HuH-7 (cell line): ENCODE measurements at places on chromosomes 3 and 15.

DNA sequence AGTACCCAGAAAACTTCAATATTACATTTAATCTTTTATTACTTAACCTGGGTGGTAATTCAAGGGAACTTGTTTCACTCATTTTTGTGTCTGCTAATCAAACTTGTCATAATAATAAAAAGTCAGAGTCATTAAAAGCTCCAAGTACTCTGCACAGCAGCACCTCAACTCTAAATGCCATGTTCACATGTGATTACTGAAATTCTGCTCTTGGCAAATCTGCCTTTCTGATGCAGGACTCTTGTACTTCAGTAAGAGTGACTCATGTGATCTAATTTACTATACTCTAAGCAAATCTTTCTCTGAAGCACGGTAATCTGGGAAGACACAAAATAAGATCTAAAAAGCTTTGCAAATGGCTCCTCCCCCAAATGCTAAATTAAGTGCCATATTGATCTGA is 6.4 kb downstream of the ROBO1 start:
- no peak for DNase-seq

DNA sequence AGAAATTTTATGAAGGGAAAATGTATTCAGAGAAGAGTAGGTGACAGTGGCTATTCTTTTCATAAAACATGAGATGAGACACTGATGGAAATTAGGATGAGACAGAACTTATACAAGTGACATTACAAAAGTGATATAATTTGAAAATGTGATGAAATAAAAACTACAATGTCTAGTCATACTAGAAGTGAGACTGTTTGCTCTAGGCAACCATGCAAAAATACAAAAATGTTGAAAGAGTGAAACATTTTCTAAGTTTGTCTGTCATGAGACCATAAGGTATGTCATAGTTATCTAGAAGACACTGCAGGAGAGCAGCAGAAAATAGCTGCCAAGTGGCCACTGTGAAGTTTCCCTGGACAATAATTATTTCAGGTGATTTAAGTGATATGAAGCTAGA is 459.5 kb downstream of the DIPK2A start:
- no peak for DNase-seq

DNA sequence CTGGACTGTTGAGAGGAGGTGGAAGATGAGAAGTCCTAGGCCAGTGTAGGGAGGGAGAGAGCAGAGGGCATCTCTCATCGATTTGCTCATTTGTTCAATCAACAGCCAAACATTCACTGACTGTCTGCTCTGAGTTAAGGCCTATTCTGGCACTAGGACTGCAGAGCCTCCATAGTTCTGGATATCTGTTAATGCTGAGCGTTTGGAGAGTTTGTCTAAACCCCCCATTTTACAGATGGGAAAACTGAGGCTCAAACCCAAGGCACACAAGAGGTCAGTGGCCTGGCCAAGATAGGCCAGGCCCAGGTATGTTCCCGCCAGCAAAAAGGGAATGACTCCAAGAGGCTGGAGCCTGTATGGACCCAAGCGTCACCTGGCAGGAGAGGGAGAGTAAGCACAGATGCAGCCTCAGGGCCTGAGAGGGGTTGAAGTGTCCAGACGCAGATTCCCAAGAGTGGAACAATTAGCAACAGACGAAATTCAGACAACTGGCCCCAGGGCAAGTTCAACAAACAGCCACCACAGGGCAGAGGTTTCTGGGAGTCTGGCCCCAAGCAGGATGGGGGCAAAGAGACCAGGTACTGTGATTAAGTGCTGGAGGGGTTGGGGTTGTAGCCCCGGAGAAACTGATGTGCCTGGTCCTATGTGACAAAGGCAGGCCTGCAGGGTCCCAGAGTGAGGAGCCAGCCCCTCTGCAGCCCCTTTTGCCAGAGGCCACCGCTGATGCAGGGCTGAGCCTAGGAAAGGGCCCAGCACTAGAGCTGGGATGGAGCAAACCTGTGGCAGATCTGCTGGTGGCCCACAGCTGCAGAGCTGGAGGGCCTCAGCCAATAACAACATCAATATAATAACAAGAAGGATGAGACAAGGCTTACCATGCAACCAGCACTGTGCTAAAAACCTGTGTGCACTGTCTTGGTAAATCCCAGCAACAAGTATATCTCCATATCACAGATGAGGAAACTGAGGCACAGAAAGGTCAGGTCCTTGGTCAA is 245.1 kb upstream of the TLE3 start:
- no peak for DNase-seq

GRCh38 chr15:78076231-78077052 is 1.1 kb downstream of the TBC1D2B start:
- DNase-seq: no peak

- no peak for DNase-seq
Measured at GRCh38 chr3:100811779-100812507, 102.6 kb downstream of the TFG start.

DNA sequence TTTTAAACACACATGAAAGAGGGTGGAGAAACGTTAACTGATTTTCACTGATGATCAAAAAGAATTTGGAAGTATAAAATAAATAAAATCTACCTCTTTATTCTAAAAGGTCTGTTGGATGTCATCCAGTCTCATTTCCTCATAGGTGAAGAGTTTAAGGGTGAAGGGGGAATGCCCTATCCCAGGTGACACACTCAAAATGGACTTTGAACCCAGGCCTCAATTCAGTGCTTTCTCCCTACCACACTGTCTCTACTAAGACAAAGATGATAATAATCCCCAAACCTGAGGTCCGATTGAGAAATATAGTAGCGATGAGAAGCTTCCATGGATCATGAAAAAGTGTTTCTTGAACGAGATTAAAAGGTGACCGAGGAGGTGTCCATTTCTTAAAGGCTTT is 5.1 kb upstream of the EFCAB12 start:
- no peak for DNase-seq

- no peak for DNase-seq
Measured at GRCh38 chr3:140151321-140151720, 216.3 kb downstream of the CLSTN2 start.

DNA sequence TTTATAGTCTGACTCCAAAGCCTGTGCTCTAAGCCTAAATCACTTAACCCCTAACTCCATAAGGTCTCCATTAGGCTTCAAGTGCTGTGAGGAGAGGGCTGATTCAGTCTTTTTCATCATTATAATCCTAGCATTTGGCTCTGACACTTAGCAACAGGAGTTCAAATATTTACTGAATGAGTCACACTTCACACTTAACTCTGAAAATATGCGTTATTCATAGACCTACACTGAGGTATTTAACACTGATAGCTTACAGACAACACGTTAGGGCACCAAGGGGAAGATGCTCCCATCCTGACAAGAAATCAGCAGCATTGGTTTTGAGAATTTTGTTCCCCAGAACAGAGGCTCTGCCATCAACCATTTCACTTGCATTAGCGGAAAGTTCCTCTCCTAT is 53.5 kb downstream of the MSL2 start:
- no peak for DNase-seq

- no peak for DNase-seq
Measured at GRCh38 chr15:65821070-65821469, 29.0 kb upstream of the DENND4A start.

GRCh38 chr3:185744997-185745843 is 79.6 kb downstream of the IGF2BP2 start:
- no peak for DNase-seq

DNA sequence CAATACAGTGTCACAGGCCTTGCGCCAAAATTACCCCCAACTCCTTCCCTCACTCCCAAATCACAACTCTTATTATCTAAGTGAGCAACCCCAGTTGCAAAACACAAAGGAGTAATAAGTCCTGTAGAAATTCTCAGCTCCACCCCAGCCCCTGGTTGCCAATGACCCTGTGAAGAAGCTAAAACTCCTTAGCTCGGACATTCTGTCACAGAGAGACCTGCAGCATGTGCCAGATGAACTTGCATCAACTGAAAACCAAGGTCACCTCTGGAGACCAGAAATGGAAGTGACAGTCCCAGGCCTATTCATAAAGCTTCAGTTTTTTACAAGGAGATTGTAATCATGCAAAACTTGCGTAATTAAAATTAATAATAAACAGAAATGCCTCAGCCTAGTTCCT is 55.2 kb downstream of the RBPMS2 start:
- DNase-seq: no peak

GRCh38 chr3:16739541-16740105 is 134.4 kb upstream of the DAZL start:
- no peak for DNase-seq

GRCh38 chr3:55160241-55160983 is 232.6 kb upstream of the LRTM1 start:
- no peak for DNase-seq

DNA sequence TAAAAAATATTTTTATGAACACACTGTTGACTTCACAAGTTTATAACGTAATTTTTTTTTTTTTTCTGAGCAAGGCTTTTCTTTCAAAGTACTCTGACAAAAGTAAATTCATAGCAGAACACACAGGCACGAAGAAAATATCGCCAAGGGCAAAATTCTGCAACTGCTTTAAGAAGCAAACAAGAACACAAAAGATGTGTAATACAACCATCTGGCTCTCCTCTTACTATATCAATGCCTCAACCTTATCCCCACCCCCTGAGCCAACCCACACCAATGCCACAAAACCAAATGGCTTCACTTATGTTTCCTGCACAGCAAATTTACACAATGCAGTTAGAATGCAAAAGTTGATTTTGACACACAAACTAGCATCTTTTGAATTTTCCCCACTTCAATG is 274.2 kb downstream of the FOXP1 start:
- DNase-seq: no peak

- DNase-seq: peak; percentile 78
Measured at GRCh38 chr15:40930430-40931299, 1.5 kb downstream of the DLL4 start.

DNA sequence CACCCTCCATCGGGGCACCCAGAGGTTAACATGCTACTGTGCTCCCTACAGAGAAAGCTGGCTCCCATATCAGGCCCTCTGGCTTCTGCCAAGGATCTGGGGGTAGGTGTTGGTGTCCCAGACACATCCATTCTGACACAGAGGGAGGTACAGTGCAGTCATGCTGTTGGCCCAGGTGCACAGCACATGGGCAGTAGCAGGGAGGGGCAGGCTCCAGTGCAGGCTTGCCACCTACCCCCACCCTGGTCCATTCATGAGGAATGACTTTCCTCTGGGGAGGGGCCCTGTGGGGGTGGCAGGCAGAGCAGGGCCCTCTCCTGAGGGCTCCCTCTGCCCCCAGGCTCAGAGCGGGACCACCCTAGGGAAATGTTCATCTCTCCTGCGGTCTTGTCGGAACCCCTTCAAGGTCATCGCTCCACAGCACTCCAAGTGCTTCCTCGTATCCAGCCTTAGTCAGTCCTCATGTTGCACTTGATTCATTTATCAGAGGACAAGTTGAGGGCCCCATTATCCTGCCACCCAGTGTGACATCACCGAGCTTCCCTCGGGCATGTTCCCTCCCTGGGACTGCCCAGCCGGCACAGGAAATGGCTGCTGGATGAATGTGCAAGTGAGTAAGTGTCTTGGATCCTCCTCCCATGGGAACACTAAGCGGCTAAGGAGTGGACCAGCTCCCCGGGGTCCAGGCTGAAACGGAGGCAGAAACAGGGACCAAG is 10.0 kb downstream of the DUSP7 start:
- no peak for DNase-seq

DNA sequence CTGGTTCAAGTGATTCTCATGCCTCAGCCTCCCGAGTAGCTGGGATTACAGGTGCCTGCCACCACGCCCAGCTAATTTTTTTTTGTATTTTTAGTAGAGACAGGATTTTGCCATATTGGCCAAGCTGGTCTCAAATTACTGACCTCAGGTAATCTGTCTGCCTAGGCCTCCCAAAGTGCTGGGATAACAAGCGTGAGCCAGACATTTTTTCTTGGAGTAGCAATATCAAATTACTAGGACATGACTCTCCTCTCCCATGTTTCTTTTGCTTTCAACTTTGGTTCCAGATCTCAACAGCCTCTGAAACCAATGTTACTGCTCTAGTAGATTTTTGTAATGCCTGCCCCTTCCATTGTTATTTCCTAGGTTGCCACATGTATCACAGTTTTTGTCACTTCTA is 462.0 kb downstream of the GBE1 start:
- no peak for DNase-seq

- no peak for DNase-seq
Measured at GRCh38 chr3:66416556-66417304, 84.1 kb downstream of the LRIG1 start.

- DNase-seq: no peak
Measured at GRCh38 chr15:99407716-99408115, 156.4 kb downstream of the LRRC28 start.

DNA sequence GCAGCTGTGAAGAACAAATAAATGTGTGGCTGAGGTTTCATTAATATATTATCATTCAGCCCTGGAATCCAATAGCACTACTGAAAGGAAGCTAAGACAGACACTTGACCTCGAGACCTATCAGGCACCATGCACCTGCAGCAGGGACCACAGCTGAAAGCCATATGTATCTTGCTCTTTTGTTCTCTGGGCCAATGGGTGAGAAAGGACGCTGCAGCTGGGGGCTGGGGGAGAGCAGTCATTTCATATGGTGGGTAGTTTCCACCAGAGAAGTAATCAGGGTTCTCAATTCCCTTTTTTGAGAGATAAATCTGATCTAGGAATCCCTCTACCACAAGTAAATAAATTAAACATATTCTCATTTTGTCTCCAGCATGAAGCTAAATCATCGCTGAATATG is 225.6 kb upstream of the STRIT1 start:
- DNase-seq: no peak

GRCh38 chr3:106616556-106616955 is 747.7 kb upstream of the CBLB start:
- no peak for DNase-seq

DNA sequence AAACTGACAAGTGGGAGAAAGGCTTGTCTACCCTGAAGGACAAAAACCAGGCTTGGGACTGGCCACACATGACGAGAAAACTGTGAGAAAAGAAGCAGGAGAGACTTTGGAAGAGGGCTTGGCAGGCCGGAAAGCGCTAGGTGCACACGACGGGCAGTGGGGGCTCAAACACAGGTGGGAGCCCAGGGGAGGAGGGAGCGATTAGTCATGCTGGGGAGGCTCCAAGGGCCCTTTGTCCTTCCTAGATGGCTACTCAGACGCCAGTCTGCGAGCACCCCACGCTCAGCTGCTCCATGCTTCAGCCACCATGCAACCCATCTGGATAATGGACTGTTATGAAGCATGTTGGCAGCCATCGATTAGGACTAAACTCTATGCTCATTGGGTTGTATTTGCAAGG is 17.1 kb downstream of the LIPC start:
- DNase-seq: no peak

GRCh38 chr3:64859625-64860535 is 172.1 kb upstream of the ADAMTS9 start:
- DNase-seq: no peak

- DNase-seq: no peak
Measured at GRCh38 chr3:196423044-196423781, 9.0 kb downstream of the UBXN7 start.

DNA sequence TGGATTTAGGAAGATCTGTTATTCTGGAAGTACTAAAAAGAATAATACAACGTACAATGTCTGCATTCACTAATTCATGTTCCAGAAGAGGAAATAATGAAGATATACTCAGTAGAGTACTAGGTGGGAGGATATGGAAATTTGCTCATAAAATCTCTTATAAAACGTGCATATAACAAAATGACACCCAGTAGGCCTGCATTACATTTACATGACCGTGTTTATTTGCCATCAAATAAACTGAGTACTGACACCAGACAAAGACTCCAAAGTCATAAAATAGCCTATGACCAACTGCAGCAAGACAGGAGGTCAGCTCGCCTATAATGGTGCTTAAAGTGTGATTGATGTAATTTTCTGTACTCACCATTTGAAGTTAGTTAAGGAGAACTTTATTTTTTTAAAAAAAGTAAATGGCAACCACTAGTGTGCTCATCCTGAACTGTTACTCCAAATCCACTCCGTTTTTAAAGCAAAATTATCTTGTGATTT is 60.4 kb downstream of the DCUN1D1 start:
- DNase-seq: no peak
